Activated CD4-positive, alpha-beta T cell treated with anti-CD3 and anti-CD28 coated beads, Interleukin-2, amount 50 U/mL, for 24 hours (primary cell): ENCODE measurements at places on chromosomes 7 and 10.

DNA sequence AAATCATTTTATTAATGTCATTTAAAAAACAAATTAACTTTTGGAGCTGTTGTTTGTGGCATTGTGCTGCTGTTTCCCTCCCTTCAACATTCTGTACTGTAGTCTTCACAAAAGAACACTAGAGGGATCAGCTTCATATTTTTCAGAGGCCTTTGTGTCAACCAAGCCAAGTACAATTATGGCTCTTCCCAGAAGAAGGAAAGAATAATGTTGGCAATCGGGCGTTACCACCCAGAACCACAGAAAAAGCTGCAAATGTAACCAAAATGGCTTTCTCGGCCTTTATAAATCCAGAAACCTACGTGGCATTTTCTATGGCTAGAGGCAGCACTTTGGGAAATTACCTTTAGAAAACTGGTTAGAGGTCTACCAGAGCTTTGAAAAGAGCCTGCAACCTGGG, 98.8 kb upstream of the COL1A2 start:
- DNase-seq, result no peak

GRCh38 chr7:5692112-5692844, 89.2 kb downstream of the RNF216 start:
- DNase-seq, result no peak

- DNase-seq, result no peak
These were observed 10.3 kb upstream of the LRRN3 start for GRCh38 chr7:111080495-111081105.

DNA sequence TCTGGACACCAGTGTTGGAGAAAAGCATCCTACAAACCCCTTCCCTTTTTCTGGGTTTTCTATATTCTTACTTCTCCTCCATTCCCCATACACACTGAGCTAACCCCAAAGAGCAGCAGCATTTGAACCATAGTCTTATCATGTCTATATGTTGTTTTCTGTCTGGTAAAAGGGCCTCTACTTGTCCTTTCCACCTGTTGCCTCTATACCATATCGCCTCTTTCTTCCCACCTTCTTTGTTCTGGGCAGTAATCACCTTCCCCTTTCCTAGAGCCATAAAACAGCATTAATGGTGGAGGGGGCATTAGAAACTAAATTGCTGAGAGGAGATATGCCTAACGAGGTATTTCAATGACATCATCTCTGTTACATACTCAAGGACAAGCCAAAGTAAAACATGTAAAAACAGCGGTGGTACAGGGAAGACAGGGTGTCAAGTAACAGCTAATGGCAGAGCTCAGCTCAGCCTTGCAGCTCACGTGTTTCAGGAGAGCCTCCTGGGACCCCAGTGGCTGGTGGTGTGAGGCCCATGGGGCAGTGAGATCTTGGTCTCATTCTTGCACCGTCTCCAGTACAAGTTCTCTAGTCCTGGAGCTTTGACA, 20.6 kb downstream of the NPY start:
- no peak for DNase-seq

- no peak for DNase-seq
These were observed 4.9 kb downstream of the GATA3 start for GRCh38 chr10:8059191-8059936.

DNA sequence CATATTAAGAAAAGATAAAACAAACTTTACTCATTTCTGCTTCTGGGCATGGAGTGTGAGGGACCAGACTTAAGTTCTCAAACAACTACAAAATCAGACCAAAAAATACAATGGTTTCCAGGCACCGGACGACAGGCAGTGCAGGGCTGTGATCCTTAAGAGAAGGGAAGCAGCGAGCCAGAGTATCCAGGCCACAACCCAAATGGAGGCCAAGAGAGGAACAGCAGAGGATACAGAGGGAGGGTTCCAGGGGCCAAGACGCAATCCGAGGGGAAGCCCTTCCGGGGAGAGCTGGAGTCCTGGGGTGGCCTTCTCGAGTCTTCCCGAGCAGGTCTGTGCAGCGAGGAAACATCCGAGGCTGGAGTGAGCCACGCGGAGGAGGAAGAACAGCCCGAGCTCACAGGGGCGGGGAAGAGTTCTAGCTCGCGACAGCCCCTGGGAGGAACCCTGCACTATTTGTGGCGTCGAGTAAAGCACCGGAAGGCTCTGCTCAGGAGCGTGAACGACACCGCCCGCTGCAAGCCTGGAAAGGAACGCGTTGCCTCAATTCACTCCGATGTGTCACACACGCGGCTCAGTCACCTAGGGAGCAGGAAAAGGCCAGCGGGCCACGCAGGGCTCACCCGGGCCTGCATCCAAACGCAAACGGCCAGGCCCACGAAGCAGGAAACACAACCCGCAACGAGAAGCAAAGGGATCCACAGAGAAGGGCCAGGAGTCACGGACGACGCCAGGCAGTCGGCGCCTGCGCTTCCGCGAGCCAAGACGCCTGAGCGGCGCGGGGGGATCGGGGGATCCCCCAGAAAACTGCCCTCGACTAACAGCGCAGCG, 933 bp upstream of the RNF32 start:
- DNase-seq, result no peak

DNA sequence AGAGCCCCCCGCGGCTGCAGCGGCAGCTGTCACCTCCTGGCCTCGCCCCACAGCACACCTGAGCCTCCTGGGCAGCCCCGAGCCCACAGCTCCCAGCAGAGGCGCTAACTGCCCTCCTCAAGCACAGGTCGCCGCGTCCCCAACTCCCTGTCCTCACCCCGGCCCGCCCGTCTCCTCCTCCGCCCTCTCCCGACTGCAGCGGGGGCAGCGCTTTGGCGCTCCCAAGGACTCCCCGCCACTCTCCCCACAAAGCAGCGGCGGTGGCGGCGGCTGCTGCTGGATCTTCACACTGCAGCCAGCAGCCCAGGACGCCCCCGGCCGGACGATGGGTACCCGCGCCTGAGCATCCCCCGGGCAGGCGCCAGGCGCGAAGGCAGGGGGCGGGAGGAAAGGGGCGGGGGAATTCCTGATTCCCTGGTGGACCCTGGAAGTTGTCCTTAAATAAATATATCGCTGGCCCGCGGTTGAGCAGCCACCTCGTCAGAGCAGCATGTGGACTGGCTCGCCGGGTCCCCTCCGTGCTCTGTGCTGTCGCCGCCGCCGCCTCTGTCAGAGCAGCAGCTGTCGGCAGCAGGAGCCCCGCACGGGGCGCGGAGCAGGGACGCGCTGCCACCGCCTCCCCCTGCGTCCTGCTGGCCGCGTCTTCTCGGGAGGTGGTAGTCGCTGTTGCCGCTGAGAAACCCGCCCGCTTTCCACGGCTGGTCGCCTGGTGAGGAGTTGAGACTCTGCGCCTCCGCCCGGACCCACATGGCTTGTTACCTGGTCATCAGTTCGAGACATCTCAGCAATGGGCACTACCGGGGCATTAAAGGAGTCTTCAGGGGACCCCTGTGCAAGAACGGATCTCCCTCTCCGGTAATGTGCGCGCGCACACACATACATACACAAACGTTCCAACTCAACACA, at the start of gene ZNF804B:
Gene ZNF804B, plus strand, starts transcription at position 471 of the 906 bp plus-strand sequence. Its CDS starts 277 bp downstream, at position 748.
- DNase-seq, result no peak

GRCh38 chr7:128116740-128117139, 85.5 kb upstream of the LRRC4 start:
- DNase-seq, result no peak

DNA sequence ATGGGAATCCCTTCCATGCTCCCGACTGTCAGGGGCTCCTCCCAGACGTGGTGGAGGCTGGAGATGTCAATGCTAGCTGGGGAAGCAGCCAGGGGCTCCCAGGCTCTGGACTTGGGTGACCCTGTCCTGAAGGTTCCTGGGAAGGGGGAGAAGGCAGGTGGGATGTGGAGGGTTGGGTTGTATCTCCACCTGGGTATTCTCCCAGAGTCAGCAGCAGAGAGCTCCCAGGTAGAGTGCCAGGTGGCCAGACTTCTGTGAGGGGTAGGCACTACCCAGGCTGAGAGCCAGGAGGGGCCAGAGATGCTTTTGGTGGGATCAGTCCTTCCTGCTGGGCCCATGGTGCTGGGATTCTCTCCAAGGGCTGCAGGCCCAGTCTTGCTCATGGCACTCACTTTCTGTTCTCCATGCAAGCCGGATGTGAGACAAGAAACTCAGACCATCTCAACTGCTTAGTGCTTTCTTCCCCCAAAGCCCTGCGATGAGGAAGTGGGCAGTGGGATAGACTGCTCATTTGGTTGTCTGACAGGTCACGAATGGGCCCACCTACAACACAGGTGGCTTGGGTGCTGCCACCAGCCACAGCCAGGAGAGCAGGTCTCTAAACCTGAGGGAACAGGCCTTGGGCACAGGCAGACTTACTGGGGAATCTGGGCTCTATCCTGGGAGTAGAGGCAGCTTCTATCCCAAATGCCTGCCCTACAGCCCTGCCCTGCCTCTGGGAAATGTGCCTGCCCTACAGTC, 52.5 kb upstream of the CAMK2B start:
- DNase-seq, result no peak

- DNase-seq, result no peak
These were observed 427.6 kb downstream of the PHTF2 start for GRCh38 chr7:78226059-78226719.

GRCh38 chr7:55272328-55272727, 92.8 kb upstream of the LANCL2 start:
- no peak for DNase-seq

- no peak for DNase-seq
These were observed 122.5 kb upstream of the LANCL2 start for GRCh38 chr7:55242613-55243012.

- no peak for DNase-seq
These were observed 2.3 kb downstream of the DNTT start for GRCh38 chr10:96306516-96306915.

DNA sequence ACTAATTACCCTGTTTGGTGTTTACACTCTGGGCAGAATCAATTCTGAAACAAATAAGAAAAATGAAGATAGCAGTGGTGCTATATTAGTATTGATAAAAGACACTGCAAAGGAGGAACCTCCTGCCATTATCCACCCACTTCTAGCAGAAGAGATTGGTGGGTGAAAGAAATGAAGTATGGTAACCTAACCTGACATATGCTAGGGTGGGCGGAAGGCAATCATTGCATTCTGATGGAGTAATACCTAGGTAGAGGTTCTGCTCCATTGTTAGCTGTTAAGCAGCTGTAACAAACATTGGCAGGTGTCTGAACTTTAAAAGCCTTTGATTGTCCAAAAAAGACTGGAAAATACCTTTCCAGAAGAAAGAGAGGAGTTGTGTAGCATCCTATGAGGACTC, 95.9 kb downstream of the OTUD1 start:
- DNase-seq, result no peak

DNA sequence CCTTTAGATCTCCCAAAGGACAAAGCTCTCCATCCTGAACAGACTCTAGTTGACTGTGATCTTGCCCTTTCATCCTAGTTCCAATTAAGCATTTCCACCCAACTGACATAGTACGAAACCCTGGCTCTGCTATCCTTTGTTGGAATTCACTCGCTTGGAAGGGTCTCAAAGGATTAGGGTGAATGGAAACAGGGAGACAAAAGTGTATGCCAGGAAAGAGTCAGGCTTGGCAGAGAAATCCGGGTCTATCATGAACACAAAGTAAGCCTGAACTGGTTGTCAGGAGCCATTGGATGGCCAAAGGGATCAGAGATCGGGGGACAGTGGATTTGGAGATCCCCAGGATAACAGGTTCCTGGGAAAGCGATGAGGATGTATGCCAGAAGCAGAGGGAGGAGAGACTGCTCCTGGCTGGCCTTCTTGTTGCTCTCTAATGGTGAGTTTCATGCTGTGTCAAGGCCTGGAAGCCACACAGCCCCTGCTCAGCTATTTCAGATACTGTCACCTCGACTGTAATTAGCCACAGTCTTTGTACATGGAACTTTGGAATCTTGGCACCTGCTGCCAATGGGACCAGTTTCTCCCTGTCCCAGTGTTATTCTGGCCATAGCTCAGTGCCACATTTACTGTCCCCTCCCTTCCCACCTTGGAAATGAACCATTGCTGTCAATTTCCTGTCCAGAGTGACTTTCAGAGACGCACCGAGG, 1168.7 kb upstream of the AUTS2 start:
- DNase-seq, result no peak

DNA sequence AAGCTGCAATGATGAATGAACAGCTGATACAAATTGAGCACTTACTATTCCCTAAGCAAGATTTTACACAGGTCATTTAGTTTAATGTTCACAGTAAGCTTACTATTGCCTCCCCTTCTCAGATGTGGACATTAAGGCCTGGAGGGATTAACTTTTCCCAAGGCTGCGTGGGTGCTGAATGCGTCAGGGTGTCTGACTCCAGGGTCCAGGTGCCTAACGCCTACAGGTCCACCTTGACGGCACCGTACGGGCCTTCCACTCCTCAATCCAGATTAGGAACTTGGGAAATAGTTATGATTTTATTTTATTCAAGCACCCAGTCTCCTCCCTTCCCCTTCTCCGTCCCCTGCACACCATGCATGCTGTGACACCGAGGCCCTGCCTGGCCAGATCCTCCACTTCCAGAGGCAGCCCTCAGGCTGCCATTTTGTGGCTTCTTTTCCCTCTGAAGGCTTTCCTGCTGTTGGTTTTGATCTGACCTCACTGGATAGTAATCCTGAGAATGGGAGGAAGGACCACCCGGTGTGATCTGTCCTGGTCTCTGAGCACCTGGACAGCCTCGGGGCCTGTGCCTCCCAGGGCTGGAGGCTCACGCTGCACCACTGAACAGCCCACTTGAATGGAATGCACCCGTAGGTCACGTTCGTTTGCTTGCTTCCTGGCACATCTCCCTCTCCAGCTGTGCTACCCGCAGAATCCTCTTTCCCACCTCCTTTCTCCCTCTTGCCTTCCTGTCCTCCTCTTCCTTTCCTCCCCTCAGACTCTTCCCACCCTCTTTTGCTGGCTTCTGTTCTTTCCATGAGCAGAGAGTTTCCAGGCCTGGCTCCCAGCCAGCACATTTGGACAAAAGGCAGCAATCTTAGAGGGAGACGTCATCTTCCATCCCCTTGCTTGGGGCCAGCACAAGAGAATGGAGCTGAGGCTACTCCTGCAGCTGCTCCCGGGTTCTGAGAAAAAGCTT, 14.4 kb downstream of the DENND2A start:
- DNase-seq, result no peak

GRCh38 chr7:37751096-37751495, 67.5 kb downstream of the GPR141 start:
- no peak for DNase-seq

GRCh38 chr7:39299695-39300094, 266.5 kb upstream of the YAE1 start:
- DNase-seq, result no peak

- peak; percentile 26 for DNase-seq
These were observed 49.9 kb downstream of the PWWP2B start for GRCh38 chr10:132446661-132447445.

- DNase-seq, result no peak
These were observed 158.2 kb upstream of the PTPRZ1 start for GRCh38 chr7:121714559-121715303.
